Forelimb muscle (tissue), 1 donor: ENCODE measurements at places on chromosomes 13 and 19. TPM values are rescaled to one million over a fixed set of nuclear protein-coding genes. Genes with fewer than 3 reads are reported as not detected.

Gene SIGLEC8
- polyA plus RNA-seq = not detected

Gene FOXA3
- polyA plus RNA-seq = not detected

GRCh38 chr19:11422163-11423065, 3.3 kb upstream of the RGL3 start:
- no peak for DNase-seq

DNA sequence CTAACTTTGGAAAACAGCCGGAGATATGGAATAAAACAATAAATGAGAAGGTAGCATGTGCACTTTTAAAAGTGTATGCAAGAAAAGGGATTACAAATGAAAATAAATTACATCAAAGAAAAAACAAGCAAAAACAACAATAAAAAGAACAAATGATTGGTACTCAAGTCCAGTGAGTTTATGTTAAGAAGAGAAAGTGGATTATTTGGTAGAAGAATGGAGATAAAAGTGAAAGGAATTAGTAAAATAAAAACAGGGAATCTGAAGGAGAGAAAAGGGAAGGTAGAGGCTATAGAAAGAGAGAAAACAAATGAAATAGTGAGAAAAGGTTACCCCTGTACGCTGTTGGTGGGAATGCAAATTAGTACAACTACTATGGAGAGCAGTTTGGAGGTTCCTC, 28.6 kb upstream of the KLF12 start:
- no peak for DNase-seq

GRCh38 chr13:111559612-111560403, 239.4 kb downstream of the TEX29 start:
- DNase-seq = no peak

Gene ZNF177
- polyA plus RNA-seq = 5.5 TPM

GRCh38 chr19:18612772-18613588, at the start of gene TMEM59L:
Gene TMEM59L, plus strand, starts transcription at chr19:18612870. Its CDS starts 89 bp downstream, at chr19:18612959.
- no peak for DNase-seq
